ENCODE measurements at places on chromosomes 12 and 14. TPM values are rescaled to one million over a fixed set of nuclear protein-coding genes. Genes with fewer than 3 reads are reported as not detected.

DNA sequence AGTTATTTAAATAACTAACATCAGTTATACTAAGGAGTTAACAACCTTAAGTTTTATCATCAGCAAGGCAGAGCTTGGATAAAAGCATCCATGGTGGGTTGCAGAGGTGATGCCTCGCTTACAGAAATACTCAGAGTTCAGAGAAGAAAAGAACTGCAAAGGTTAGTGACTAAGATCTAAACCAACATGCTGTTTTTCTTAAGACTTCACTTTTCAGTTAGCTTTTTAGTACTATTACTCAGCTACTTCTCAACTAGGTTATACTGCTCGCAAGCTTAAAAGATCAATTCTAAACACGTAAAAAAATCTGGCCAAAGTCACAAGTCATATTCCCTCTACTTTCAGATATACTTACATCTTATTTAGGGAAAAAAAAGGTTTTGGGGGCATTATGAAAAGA is 2.8 kb downstream of the PPP1CC start:
- no peak overlapping the region for H3K4me3 ChIP-seq
- peaks cover 21% of the 10 kb centered on the region for H3K4me1 ChIP-seq
- DNase-seq, result no peak
- H3K36me3 ChIP-seq, result peaks cover 6% of the 10 kb centered on the region
- no peak overlapping the region for H3K27ac ChIP-seq

GRCh38 chr12:74489543-74489942 is 48.1 kb upstream of the ATXN7L3B start:
- H3K4me3 ChIP-seq, result no peak overlapping the region
- no peak overlapping the region for H3K27ac ChIP-seq
- H3K4me1 ChIP-seq, result no peaks in the 10 kb centered on the region
- no peak for DNase-seq

The TMEM132C gene
- polyA plus RNA-seq, result 5.5 TPM

DNA sequence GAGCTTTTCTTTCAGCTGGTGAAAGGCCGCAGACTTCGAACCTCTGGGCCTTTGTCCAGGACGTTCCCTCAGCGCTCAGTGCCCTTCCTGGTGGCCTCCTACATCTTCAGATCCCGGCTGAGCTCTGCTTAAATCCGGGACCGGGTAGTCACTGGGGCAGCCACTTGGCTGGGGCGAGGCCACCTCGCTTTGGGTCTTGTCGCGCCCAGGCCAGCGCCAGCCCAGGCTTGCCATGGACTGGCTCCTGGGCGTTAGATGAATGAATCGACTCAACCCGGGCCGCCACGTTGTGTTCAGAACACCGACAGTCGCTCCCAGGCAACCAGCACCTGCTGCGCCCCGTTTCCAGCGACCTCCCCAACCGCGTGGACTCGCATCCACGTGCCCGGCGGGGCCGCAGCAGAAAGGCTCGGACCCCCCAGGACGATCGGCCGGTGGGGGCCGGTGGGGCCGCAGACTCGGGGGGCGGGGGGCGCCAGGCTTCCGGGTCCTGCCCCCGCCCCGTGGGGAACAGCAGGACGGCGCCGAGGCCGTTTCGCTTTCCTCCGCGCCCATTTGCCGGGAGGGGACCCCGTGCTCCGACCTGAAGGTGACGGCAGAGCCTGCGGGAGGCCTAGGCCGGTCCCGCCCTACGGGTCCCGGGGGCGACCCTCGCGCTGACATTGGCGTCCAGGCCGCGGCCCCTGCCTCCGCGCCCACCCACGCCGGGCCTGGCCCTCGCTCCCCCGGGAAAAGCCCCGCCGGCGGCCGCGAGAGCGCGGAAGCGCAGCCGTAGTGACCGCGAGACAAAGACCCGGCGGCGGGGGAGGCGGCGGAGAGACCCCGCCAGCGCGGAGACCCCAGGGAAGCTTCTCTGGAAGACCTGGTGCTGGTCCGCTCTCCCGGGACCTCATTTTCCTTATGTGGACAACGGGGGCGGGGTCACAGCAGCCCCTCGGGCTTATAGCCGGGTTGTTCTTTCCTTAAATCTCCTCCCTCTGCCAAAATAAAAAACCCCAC is 37.3 kb upstream of the RCOR1 start:
- H3K36me3 ChIP-seq, result no peaks in the 10 kb centered on the region
- peak overlapping the region; percentile 56 for H3K27ac ChIP-seq
- H3K27me3 ChIP-seq, result no peaks in the 10 kb centered on the region
- peaks cover 23% of the 10 kb centered on the region for H3K4me1 ChIP-seq
- DNase-seq, result peak; percentile 71

GRCh38 chr12:14191612-14192011 is 173.9 kb upstream of the ATF7IP start:
- DNase-seq, result no peak
- no peak overlapping the region for H3K4me3 ChIP-seq
- peaks cover 8% of the 10 kb centered on the region for H3K4me1 ChIP-seq
- peaks cover 2% of the 10 kb centered on the region for H3K27me3 ChIP-seq
- H3K36me3 ChIP-seq, result no peaks in the 10 kb centered on the region

GRCh38 chr14:51723990-51724389 is 72.3 kb downstream of the FRMD6 start:
- no peak overlapping the region for H3K4me3 ChIP-seq
- H3K27ac ChIP-seq, result no peak overlapping the region
- no peaks in the 10 kb centered on the region for H3K4me1 ChIP-seq
- no peaks in the 10 kb centered on the region for H3K27me3 ChIP-seq
- peaks cover 58% of the 10 kb centered on the region for H3K36me3 ChIP-seq
- no peak for DNase-seq

- H3K4me3 ChIP-seq, result no peak overlapping the region
- DNase-seq, result no peak
- H3K36me3 ChIP-seq, result no peaks in the 10 kb centered on the region
- no peaks in the 10 kb centered on the region for H3K4me1 ChIP-seq
- H3K27ac ChIP-seq, result no peak overlapping the region
Measured at GRCh38 chr12:25005376-25005775, 56.5 kb upstream of the BCAT1 start.

DNA sequence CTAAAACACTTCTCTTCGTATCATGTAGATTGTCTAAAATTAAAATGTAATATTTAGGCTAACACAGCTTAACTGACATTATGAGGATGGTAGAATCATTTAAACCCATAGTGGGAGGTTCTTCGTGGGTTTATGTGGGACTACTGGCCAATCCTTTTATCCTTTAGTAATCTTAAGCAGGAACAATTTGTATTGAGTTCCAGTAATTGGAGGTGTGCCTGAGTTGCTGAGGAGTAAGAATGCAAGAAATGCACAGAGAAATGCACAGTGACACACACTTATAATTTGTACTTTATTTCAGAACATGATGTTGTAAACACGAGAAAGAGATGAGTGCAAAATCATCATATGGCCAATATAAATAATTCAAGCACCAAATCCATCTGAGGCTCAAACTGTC is 22.3 kb downstream of the OTOGL start:
- no peaks in the 10 kb centered on the region for H3K27me3 ChIP-seq
- no peaks in the 10 kb centered on the region for H3K36me3 ChIP-seq
- no peak for DNase-seq
- no peak overlapping the region for H3K27ac ChIP-seq
- no peak overlapping the region for H3K4me3 ChIP-seq

DNA sequence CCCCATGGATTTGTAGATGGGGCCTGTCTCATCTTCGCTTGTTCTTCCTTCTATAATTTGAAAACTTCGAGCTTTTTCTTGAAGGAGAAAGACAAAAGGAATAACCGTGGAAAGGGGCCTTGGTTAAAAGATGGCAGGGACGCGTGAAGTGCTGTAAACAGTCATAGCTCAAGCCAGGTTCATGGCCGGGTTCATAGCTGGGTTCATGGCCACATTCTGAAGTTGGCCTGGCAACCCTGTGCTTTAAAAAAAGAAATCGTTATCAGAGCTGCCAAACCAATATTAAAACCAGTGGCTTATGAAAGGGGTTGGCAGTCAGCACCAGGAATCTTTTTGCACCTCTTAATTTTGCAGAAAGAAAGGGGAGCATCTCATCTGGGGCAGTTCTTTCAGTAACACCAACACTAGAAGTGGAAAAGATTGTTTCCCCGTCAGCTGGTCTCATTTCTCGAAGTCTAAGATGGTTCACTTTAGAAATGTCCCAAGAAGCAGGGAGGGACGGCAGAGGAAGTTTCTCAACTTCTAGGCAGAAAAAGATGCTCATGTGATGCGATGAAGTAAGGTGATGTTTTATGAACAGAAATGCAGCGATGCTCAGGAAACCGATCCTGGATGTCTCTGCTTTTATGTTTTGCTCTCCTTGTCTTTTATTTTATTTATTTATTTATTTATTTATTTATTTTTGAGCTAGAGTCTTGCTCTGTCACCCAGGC is 193.1 kb upstream of the TBX3 start:
- H3K36me3 ChIP-seq, result no peaks in the 10 kb centered on the region
- no peak overlapping the region for H3K27ac ChIP-seq
- H3K4me3 ChIP-seq, result no peak overlapping the region
- no peak for DNase-seq
- no peaks in the 10 kb centered on the region for H3K4me1 ChIP-seq

- no peak overlapping the region for H3K4me3 ChIP-seq
- H3K27me3 ChIP-seq, result no peaks in the 10 kb centered on the region
- no peak overlapping the region for H3K27ac ChIP-seq
- no peaks in the 10 kb centered on the region for H3K4me1 ChIP-seq
Measured at GRCh38 chr14:37289688-37290087, 92.0 kb downstream of the MIPOL1 start.

DNA sequence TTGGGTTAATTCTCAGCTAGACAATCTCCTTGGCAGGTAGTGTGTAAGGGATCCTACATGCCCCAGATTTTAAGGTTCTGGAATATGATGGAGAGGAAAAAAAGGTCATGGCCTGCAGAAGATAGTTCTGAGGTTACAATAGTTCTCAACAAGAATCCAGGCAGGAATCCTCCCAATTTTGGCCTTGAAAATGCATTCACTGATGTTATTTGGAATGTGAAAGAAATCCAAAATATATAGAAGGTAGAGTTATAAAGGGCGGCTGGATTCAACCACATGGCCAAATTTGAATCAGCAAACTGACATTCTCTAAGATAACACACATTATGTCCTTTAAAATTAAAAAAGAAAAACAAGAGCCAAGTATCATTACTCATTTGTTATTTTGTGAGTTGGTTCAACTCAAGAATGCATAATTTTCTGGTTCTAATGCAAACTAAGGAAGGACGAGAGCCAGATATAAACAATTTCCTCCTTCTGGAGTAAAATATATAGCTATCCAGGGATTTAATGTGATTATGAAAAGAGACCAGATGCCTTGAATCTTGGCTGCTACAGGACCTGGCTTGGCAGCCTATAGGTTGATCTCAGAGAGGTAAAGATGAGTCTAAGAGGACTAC is 177.0 kb upstream of the G2E3 start:
- no peaks in the 10 kb centered on the region for H3K27me3 ChIP-seq
- no peak overlapping the region for H3K27ac ChIP-seq
- H3K36me3 ChIP-seq, result no peaks in the 10 kb centered on the region
- peak; percentile 82 for DNase-seq
- H3K4me3 ChIP-seq, result no peak overlapping the region

- H3K4me3 ChIP-seq, result no peak overlapping the region
- H3K36me3 ChIP-seq, result peaks cover 6% of the 10 kb centered on the region
- no peak for DNase-seq
- no peak overlapping the region for H3K27ac ChIP-seq
- no peaks in the 10 kb centered on the region for H3K27me3 ChIP-seq
Measured at GRCh38 chr14:63508033-63508432, 35.1 kb downstream of the PPP2R5E start.

- H3K27ac ChIP-seq, result peak overlapping the region; percentile 43
- H3K4me3 ChIP-seq, result no peak overlapping the region
Measured at GRCh38 chr12:89162589-89163261, 189.6 kb downstream of the DUSP6 start.

The MAP1LC3B2 gene
- polyA plus RNA-seq, result 5.2 TPM

The LGR5 gene
- polyA plus RNA-seq, result 0.99 TPM

DNA sequence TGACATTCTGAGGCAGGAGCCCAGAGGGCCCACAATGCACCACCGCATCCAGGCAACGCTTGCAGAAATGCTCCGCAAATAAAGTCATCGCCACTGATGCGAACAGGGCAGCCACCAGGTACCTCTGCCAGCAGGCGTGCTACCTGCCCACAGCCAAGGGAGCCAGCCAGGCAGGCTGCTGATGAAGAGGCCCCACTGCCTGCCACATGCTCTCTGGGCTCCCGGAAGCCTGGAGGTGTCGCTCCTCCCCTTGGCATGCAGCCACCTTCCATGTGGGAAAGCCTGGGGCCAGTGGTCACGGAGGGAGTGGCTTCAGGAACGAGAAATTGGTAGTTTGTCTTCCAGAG is 14.7 kb downstream of the GPR132 start:
- H3K27ac ChIP-seq, result no peak overlapping the region
- peaks cover 5% of the 10 kb centered on the region for H3K27me3 ChIP-seq
- no peaks in the 10 kb centered on the region for H3K36me3 ChIP-seq
- no peak overlapping the region for H3K4me3 ChIP-seq
- DNase-seq, result no peak

DNA sequence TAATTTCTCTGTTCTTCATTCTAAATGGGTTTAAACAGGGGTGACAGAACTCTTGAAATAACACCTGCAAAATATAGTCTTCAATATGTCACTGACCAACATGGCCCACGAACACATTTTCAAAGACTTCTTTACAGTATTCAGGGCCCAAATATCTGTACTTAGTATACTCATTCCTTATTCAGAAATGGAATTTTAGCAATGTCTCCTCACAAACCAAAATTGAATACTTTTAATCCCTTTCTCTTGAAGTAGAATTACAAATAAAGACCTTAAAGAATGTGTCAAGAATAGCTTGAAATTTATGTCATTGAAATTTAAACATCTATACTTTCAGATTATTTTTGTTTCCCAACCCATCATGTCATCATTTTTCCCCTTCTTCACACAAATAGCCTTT is 263.1 kb downstream of the LRIG3 start:
- H3K4me3 ChIP-seq, result no peak overlapping the region
- no peak for DNase-seq
- no peaks in the 10 kb centered on the region for H3K4me1 ChIP-seq
- no peaks in the 10 kb centered on the region for H3K27me3 ChIP-seq
- no peak overlapping the region for H3K27ac ChIP-seq

The CSRP2 gene
- 71.7 TPM for polyA plus RNA-seq

GRCh38 chr14:31013841-31014240 is 11.6 kb upstream of the AP4S1 start:
- H3K36me3 ChIP-seq, result peaks cover 16% of the 10 kb centered on the region
- peaks cover 3% of the 10 kb centered on the region for H3K4me1 ChIP-seq
- H3K4me3 ChIP-seq, result no peak overlapping the region
- no peaks in the 10 kb centered on the region for H3K27me3 ChIP-seq
- H3K27ac ChIP-seq, result no peak overlapping the region
- DNase-seq, result no peak

The KRT79 gene
- polyA plus RNA-seq, result not detected

GRCh38 chr14:96409701-96410100 is 17.8 kb downstream of the AK7 start:
- H3K27me3 ChIP-seq, result no peaks in the 10 kb centered on the region
- no peak overlapping the region for H3K4me3 ChIP-seq
- no peak for DNase-seq
- H3K4me1 ChIP-seq, result no peaks in the 10 kb centered on the region
- H3K36me3 ChIP-seq, result no peaks in the 10 kb centered on the region
- no peak overlapping the region for H3K27ac ChIP-seq

The FGF6 gene
- 29.4 TPM for polyA plus RNA-seq
